Stimulated activated CD8-positive, alpha-beta memory T cell treated with anti-CD3 and anti-CD28 coated beads, Interleukin-4, amount 100 ng/mL, for 4 hours (primary cell): ENCODE measurements at places on chromosomes 3 and 15.

- DNase-seq, result no peak
Measured at GRCh38 chr15:82292271-82292670, 29.7 kb downstream of the SAXO2 start.

DNA sequence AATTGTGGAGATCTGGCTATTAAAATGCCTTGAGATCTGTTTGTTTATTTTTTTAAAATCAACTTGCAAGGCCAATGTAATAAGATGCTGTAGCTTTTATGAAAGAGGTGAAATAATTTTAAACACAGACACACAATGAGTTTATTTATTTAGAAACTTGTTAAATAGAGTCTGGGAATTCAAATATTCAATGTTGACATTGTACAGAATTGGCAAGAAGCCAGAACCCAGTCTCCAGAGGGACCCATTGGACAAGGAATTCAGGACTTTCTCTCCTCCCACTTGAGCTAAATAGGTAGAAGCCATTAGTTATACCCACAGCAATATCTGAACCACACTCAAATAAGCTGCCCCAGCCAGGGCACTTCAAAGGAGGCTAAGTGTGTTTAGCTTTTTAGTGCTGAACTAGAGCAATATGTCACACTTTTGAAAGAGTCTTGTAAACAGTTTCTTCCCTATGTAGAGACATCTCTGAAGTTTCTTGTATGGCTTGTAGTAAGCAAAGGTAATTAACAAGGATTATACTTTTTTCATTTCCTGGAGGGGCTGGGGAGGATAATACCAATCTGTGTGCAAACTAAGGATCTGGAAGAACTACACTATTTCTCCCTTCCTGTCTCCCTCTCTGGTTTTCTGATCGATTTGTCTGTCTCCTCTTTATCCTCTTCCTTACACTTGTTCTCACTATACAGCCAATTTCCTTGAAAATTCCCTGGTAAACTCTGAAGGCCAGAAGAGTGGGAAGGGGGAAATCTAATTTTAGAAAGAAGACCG is 6.0 kb downstream of the MECOM start:
- DNase-seq, result no peak

DNA sequence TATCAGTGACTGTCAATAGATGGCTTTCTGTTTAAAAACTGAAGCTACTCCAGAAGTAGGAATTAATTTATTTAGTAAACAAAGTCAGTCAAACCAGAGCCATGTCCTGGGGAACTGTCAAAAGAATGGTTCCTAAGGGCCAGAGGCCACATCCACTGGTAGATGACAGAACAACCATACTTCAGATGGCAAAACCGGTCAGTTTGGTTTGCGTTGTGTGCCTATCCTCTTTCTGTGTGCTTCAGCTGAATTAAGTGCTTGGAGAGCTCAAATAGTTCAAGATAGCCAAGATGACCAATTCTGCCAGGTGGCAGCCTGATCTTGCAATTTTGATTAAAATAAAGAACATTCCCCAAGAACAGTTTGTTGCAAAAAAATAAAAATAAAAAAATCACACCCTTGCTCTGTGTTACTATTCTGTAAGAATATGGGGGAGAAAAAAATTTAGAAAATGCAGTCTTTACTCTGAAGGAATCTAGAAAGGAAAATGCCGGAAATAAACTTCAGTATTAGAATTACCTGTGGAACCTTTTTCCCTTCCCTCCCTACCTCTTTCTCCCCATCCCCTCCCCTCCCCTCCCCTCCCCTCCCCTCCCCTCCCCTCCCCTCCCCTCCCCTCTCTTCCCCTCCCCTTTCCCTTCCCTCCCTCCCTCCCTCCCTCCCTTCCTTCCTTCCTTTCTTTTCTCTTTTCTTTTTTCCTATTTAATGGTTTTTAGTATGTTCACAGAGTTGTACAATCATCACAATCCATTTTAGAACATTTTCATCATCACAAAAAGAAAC is 2.5 kb downstream of the MAP3K13 start:
- DNase-seq, result no peak

- no peak for DNase-seq
Measured at GRCh38 chr3:11059799-11060115, 67.2 kb downstream of the SLC6A1 start.

DNA sequence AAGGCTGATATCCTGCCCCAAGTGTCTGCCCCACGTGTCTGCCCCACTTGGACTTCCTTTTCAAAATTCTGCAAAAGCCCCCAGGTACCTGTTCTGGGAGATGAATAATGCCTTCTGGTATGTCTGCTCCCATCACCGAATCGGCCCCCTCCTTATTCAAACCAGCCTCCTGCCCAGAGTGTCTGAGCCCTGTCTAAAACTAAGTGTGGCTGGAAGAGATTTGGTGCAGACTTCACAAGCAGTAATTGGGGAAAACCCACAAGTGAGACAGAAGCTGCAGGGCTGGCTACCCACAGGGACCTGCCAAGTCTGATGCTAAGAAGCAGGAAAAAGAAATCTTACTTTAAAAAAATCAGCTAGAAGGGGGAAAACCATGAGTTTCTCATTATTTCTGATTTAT is 85.1 kb downstream of the DUT start:
- no peak for DNase-seq

- no peak for DNase-seq
Measured at GRCh38 chr3:171228240-171228639, 201.7 kb upstream of the SLC2A2 start.

- no peak for DNase-seq
Measured at GRCh38 chr15:96053031-96053780, 277.3 kb upstream of the NR2F2 start.

DNA sequence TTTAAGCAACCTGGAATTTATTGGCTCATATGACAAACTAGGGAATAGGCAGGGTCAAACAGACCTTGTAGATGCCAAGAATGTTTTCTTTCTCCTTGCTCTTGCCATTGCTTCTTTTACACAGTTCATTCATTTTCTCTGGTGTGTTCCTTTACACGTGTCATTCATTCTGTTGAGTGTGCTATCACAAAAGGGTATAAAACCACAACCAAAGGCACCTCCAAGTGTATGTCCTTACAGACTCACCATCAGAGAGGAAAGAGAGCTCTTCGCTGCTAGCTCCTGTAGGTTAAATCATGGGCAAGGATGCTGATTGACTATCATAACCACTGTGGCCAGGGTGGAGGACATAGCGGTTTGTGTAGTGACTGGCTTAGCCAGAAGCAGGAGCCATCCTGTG is 19.2 kb upstream of the FRMD4B start:
- DNase-seq, result no peak

DNA sequence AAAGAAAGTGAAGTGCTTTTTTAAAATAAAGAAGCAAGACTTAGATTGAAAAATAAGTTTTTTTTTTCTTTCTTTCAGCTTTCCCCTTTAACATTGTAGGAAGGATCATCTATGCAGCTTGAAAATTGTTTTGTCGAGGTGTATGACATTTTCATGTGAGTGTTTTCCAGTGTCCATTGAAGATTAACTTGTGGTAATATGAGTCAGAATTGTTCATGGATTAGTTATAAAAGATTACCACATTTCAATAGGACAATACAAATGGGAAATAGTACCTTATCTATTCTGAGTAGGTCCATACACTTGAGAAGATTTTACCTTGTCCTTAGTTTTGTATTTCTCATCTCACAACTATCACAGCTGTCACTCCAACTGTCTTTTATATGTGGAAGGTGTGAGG is 1234.7 kb downstream of the NSUN3 start:
- no peak for DNase-seq

- DNase-seq, result no peak
Measured at GRCh38 chr3:52779011-52779836, 1.8 kb downstream of the ITIH1 start.

GRCh38 chr3:10771486-10772270 is 44.4 kb upstream of the SLC6A11 start:
- DNase-seq, result no peak

DNA sequence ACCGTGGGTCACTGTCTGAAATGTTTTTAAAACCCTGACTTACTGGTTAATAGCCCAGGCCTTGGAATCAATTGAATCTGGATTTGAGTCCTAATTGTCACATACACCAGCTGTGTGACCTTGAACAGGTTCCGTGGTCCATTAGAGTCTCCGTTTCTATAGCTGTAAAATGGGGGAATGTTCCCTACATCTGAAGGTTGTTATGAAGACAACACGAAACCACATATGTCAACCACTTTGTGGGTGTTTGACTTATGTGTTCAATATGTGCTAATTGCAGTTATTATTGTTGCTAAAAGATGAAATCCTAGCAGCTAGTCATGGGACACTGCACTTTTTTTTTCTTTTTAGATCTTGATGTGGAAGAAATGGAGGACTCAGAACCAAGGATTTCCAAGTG is 35.3 kb downstream of the ZBTB38 start:
- no peak for DNase-seq

- no peak for DNase-seq
Measured at GRCh38 chr15:50250760-50251394, 14.6 kb downstream of the HDC start.

DNA sequence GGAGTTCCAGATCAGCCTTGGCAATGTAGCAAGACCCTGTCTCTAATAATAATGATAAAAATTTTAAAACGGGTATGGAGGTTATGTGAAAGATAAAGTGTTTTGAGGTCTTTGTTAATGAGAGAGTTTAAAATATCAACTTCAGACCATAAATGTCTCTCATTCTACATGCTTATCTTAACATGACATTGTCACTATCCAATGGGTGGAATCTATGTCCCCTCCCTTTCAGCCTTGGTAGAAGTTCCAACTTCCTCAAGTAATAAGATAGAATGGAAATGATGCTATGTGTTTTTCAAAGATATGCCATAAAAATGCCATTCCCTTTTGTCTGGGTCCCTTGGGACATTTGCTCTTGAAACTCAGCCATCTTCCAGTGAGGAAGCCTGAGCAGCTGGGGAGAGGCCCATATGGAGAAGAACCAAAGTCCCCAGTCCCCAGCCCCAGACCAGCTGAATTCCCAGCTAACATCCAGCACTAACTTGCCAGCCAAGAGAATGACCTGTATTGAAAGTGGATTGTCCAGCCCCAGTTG is 17.0 kb downstream of the RPSA start:
- no peak for DNase-seq

DNA sequence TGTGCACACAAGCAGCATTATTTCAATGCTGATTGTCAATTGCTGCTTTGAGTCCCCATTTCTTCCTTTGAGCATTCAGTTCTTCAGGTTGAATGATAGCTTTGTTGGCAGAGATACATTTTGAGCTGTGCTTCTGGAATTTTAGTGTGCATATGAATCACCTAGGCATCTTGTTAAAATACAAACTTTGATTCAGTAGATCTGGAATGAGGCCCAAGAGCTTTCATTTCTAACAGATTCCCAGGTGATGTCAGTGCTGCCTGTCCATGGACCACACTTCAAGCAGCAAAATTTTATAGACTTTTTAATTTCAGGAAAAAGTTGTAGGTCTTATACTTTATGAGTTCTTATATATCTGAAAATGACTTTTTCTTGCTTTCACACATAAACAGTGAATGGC is 131.1 kb downstream of the ADAMTSL3 start:
- DNase-seq, result no peak

DNA sequence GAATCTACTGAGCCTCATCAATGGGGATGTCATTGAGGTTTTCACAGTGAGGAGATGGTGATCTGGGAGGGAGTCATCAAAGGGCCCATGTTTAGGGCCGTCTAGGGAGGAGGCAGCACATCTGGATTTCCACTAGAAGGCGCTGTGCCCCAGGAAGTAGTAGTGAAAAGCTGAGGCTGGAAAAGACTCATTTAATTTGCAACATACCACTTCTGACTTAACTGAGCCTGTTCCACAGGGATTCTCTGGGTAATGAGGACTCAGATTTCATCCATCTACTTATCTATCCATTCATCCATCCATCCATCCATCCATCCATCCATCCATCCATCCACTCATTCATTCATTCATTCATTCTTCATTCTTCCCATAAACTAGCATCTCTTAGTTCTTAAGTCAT is 17.4 kb upstream of the SHF start:
- peak; percentile 21 for DNase-seq

- no peak for DNase-seq
Measured at GRCh38 chr15:93929375-93930094, 301.8 kb upstream of the MCTP2 start.

- no peak for DNase-seq
Measured at GRCh38 chr15:89837134-89837829, 22.6 kb upstream of the ANPEP start.

- DNase-seq, result no peak
Measured at GRCh38 chr3:110504401-110504800, 567.2 kb upstream of the NECTIN3 start.

DNA sequence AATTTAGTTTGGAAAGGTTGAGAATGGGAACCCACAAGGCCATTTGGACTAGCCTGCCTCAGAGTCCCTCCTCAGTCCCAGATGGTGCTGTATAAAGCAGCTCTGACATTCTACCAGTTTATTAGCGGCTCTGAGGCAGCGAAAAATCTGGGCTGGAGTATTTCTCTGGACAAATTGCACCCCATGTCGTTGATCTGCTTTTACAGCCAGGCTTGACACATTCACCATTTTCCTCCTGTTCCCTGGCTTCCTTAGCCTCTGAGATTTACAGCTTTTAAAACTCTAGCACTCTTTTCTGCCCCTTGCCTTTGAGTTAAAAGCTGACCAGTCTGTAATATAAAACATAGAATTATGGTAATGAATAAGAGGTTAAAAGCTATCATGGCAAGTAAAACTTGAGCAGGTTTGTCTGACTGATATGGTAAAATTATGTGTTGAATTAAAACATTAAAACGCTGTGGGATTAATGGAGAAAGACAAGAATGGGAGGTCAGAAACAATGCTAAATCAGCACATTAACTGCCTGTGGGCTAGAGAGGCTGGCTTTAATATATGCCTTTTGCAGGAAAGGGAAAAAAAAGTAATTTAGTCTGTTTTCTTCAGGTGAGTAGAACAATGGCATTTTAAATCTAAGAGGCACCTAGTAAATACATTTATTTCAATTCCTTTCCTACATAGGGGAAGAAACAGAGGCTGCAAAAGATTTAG is 131.2 kb downstream of the MCTP2 start:
- DNase-seq, result no peak

DNA sequence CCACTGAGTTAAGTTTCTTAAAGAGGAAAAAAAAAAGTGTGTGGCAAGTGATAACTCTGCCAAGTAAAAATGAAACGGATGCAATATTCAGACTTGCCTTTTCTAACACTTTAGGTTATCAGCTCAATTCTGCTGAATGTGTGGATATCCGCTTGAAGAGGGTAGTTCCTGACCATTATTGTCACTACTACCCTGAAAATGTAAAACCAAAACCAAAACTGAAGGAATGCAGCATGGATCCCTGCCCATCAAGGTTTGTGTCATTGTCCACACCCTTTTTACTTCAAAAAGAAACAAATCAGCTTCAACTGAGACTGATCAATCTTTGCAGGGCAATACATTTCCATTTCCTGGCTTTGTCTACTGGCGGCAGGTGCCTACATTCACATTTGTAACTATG is 236.1 kb downstream of the ADAMTSL3 start:
- no peak for DNase-seq

- no peak for DNase-seq
Measured at GRCh38 chr3:11626084-11626463, 17.6 kb downstream of the VGLL4 start.
